ENCODE measurements at places on chromosomes 12 and 14.

DNA sequence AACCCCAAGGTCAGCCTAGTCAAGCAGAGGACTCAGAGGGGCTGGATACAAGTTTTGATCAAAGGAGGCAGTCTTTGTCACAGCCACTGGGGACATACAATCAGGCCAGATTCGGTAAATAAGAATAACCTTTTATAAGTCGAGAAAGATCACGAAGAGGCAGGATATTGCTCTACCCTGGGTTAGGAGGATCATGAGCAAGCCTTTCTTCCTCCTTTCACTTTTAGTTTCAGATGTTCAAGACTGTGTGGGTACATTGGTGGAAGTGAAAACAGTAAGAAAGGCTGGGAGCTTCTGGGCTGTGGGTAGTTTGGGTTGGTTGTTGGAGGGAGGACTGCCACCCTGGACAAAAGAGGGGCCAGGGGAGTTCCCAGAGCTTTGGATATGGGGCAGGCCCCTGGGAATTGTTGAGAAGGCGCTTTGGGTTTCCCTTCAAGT lies 127.7 kb downstream of the SNAPC1 start:
- no peak for DNase-seq

DNA sequence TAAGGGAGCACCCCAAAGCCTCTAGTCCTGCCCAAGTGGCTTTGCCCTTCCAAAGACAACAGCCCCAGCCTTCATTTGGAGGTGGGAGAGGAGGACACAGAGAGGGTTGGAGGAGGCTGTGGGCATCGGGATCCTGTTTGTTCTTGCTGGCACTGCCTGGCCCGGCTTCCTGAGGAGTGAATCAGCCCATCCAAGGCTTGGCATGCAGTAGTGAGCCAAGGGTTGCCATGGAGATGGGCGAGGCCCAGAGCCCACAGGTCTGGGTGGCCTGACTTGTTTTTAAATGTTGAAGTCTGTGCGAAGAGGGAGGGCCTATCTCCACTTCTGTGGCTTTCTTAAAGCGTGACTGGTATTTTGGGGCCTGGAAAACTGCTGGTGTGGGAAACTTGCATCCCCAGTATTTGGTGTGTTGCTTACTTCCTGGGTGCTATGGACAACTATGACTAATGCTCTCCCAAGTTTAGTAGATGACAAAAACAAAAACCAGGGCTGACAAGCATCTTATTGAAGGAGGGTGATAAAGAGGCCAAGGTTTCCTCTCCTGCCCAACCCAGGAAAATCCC lies 15.8 kb downstream of the CD9 start:
- no peak for DNase-seq

DNA sequence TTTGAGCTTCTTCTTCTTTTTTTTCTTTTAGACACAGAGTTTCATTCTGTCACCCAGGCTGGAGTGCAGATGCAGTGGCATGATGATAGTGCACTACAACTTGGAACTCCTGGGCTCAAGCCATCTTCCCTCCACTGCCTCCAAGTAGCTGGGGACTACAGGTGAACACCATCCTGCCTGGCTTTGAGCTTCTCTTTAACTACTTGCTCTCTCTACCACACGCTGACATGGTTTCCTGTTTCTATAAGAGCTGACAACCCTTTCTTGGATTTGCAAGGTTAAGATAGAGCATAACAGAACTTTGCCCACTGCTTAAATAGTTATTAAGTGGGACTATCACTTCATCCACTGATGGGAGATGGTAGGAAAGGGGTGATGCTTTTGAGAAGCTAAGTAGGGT lies 82.4 kb upstream of the SLC38A2 start:
- no peak for DNase-seq

- DNase-seq = no peak
Measured at GRCh38 chr12:107283652-107284051, 190.3 kb upstream of the CRY1 start.

DNA sequence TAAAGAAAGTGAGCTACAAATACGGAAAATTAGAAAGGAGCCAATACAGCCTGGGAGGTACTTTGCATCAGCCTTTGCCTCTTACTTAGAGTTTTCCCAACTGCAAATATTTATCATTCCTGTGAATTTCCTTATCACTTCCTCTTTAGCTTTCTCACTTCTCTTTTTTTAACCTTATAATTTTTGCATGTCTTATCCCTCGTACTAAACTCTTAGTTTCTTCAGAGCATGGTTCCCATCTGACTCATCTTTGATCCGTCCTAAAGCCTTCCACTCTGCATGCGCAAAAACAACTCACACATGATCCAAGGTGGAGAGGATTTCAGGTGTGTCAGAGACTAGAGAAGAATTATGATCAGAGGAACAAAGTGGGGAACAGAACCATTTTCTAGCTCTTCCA lies 9.6 kb upstream of the SNAPC1 start:
- DNase-seq = no peak

DNA sequence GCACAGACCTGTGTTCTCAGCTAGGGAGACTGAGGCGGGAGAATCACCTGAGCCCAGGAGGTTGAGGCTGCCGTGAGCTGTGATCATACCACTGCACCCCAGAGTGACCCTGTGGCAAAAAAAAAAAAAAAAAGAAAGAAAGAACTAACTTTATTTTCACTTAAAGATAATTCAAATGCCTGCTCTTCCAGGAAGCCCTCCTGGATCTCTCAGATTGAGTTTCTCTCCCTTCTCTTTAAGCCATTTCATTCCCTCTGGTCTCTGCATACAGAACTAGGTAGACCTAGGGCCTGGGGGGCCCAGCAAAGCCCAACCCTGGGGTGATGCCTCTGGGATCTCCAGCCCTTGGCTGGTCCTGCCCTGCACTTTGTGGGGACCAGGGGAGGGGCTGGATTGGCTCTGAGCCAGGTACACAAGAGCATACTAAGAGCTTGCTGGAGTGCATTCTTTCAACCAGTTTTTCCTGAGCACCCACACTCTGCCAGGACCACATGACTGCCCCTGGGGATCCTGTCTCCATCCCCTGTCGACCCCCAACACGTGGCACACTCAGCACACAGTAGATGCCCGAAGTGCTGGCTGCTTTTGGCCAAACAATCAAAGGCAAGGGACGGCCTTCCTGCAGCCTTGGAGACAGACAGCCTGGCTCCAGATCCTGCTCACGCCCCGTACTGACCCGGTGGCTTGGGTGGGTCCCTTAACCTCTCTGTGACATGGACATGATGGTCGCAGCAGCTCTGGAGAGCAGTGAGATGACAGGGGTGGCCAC lies 52.7 kb downstream of the CYP46A1 start:
- DNase-seq = no peak

GRCh38 chr12:108629824-108630476 lies 3.7 kb downstream of the SELPLG start:
- DNase-seq = no peak

- DNase-seq = no peak
Measured at GRCh38 chr12:127239781-127240180, 1027.2 kb upstream of the TMEM132C start.

DNA sequence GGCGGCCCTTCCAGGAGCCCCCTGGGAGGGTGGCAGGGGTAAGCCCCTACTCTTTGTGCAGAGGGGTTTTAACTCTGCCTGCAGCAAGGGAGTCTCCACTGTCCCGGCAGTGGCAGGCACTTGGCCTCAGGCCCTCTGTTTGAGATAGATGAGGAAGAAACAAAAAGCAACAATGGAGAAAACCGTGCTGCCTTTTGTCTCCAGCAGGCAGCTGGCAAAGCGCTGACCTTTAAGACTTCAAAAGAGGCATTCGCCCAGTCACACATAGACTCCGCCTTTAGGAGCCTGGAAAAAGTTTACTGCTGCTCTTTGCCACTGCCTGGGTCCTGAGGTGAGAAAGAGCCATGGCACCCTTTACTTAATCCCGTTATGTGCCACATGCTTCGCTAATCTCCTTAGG lies 158.2 kb upstream of the NTF3 start:
- DNase-seq = no peak

DNA sequence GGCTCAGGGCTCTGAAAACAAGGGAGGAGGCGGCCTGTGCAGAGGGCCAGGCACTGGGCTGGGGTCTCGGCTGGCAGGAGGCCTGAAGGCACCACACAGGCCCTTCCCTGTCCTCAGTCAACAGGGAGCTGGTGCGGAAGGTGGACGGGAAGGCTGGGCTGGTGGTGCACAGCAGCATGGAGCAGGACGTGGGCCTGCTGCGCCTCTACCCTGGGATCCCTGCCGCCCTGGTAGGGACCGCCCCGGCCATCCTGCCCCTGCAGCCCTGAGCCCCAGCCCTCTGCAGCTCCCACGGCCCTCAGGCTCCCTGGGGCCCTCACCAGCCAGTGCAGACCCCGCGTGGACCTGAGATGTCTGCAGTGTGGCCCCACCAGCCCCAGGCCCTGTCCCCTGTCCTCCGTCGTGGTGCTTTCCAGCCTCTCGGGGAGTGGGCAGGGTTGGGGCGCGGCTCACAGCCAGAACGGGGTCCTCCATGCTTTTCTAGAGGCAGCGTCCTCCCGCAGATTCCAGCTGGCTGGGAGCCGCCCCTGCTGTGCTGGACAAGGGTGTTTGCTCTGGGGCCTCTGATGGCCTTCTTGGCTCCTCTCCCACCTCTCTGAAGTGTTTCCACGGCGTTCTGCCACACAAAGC lies 18.1 kb downstream of the ASPG start:
- no peak for DNase-seq

- DNase-seq = no peak
Measured at GRCh38 chr12:19230299-19230866, 100.8 kb downstream of the PLEKHA5 start.

- no peak for DNase-seq
Measured at GRCh38 chr12:52439845-52440244, 5.7 kb upstream of the KRT75 start.

DNA sequence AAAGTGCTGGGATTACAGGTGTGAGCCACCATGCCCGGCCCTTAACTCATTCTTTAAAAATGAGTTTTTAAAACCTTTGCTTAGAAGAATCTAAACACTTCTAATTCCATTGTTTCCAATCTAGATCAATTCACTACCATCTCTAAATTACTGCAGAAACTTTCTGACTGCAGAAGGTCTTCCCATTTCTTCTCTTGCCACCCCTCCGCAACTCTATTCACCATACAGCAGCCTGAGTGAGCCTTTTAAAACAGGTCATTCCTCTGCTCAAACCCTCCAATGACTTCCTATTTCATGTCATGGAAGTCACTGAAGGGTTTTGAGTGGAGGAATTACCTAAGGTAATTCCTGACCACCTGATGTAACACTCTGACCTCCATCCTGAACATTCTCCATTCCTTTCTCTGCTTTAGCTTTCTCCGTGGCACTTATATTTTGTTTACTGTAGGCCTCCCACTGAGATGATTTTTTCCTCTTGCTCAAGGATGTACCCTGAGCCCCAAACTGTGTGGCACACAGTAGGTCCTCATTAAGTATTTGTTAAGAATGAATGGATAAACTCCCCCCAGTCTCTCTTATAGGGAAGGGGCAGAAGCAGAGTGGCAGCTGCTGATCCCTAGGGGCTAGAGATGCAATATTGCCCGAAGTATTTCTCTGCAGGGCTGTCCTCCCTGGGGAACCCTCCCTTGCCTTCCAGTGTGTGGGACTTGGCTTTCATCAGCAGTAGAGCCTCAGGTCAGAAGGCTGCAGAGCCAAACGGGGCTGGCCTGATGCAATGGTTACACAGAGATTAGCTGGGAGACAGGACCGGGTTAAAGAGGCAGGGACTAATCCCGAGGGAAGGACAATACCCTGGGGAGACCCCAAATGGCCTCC lies 1.2 kb downstream of the DDIT3 start:
- no peak for DNase-seq

DNA sequence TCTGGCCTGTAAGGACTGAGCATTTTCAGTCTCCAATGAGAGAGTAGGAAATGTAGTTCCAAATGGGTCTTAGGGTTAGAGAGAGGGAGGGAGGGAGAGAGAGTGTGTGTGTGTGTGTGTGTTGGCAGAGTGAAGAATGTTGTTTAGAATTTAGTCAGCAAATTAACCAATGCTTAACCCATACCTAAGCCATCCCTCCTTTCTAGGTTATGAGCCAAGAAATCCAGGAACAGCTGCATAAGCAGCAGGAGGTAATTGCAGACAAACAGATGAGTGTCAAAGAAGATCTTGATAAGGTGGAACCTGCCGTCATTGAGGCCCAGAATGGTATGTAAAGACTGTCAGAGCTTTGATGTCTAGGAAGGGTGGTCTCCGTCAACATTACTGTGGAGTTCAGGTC lies 56.9 kb downstream of the HSP90AA1 start:
- DNase-seq = no peak

DNA sequence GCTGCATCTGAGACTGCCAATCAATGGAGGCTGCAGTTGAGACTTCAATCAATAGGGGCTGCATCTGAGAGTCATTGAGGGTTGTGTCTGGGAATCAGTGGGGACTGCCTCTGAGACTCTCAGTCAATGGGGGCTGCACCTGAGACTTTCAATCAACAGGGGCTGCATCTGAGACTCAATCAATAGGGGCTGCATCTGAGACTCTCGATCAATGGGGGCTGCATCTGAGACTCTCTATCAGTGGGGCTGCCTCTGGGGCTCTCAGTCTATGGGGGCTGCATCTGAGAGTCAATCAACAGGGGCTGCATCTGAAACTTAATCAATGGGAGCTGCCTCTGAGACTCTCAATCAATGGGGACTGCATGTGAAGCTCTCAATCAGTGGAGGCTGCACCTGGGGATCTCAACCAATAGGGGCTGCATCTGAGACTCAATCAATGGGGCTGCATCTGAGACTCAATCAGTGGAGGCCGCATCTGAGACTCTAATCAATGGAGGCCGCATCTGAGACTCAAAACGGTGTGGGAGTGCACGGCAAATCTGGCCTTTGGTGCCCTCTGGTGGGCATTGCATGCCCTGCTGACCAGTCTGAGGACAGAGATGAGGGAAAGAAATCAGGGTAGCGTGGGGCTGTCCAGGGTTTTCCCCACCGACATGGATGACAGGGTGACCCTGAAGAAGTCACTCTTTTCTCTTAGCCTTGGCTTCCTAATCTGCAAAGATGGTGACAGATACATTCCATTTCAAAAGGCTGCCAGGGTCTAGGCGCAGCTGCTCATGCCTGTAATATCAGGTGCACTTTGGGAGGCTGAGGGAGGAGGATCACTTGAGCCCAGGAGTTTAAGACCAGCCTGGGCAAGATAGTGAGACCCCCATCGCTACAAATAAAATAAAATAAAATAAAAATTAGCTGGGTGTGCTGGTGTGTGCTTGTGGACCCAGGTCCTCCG lies 41.3 kb upstream of the EIF5 start:
- DNase-seq = peak; percentile 38

DNA sequence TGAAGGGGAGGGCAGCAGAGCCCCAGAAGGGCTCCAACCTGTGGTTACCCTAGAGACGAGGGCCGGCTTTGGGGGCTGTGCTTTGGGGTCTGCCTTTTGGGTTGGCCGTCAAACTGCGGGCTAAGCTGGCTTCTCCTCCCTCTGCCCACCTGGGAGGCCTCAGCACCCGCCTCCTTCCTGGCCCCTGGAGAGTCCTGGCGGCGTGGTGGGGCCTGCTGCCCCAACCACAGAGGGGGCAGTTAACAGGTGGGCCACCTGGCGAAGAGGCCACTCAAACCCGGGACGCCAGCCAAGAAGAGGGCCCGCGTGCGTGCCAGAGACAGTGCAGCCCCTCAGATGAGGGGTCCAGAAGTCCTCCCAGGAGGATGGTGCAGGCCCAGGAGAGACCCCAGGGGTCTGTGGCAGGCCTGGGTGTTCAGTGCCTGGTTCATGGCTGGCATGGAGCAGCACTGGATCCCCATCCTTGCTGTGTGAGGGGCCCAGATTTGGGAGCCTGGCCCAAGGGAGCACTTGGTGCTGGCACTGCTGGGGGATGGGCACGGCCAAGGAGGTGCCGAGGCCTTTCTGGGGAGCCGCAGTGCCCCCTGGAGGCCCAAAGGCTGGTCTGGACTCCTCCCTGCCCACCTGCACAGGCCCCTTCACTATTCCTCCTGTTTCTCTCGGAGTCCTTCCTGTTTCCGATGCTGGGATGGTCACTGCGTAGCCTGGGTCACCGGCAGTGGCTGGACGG lies 48.8 kb downstream of the LRCOL1 start:
- DNase-seq = no peak

Data from activated CD8-positive, alpha-beta memory T cell treated with anti-CD3 and anti-CD28 coated beads for 1 hour (primary cell).